ENCODE measurements at places on chromosomes 6 and 20.

- DNase-seq: no peak
Measured at GRCh38 chr20:57069442-57069841, 197.0 kb downstream of the BMP7 start.

DNA sequence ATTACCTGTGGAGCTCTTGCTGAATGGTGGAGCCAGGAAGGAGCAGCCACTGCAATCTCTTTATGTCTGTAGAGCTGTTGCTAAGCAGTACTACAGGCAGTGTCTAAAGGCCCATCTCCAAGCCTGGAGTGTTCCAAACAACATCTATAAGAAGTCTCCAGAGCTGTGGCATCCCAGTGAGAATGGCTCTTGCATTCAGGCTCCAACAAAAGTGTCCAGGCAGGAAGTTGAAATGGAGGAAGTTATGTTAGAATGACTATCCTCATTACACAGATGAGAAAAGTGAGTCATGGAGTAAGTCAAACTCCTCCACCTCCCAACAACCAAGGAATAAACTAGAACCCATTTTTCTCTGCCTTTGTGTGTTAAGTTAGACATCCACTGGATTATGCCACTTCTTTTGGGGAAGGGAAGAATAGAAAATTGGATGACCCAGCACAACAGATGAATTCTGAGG, 288.5 kb upstream of the STXBP5 start:
- no peak for DNase-seq

DNA sequence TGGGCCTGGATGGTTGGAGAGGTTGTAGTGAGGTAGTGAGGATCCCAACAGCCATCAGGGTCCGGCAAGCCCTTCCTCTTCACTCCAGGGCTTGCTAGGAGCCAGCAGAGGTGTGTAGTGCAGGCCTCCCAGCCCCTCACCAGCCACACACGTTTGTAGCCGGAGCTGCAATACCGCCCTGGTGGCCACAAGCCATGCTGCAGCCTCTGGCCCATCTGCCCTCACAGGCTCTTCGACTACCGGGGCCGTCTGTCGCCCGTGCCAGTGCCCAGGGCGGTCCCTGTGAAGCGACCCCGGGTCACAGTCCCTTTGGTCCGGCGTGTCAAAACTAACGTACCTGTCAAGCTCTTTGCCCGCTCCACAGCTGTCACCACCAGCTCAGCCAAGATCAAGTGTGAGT, 36.4 kb downstream of the EIF2S2 start:
- no peak for DNase-seq

DNA sequence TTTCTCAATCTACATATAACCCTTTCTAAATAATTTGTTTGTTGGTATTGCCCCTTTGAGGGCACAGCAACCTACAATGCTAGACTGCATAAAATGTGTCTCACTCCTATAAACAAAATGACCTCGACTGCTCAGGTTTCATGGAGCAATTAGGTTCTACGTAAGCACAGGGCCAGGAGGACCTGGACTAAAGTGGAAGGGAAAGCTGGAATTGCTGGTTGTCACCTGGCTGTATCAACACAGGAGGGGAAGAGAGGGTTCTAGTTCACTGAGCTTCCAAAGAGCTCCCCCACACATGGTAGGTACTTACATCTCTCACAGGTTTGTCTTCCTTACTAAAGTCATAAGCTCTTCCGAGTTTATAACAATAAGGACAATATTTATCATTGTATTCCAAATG, 51.0 kb downstream of the NCOA6 start:
- no peak for DNase-seq

GRCh38 chr20:57856658-57857057, 146.8 kb upstream of the PMEPA1 start:
- DNase-seq: peak; percentile 7

DNA sequence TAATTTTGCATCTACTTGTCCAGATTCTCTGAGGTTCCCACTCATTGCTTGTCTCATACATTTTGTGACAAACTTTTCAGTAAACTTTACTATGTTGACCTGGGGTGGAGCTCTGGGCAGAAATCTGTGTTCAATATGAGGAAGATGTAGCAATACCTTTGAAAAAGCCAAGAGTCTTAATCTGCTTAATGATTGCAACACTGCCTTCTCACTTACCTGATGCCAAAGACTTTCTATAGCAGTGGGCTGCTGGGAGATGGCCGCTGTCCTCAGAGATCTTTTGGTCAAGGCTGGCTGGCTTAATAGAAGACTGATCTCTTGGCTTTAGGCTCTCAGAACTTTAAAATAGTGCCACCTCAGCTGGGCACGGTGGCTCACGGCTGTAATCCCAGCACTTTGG, 70.1 kb upstream of the RBM24 start:
- no peak for DNase-seq

DNA sequence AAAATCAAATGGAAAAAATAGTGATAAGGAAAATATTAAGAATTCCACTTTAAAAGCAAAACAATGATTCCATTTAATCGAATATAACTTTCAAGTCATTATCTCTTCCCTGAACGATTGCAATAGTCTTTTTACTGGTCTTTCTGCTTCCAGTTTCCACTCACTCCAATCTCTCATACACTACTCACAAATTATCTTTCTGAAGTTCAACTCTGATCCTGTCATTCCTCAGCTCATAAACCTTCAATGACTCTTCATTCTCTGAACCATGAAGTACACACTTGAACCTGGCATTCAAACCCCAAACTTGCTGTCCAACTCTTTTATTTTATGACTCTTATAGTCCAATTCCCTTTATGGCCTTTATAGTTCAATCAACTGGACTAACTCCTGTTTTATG, 304.1 kb upstream of the TCF21 start:
- no peak for DNase-seq

- no peak for DNase-seq
Measured at GRCh38 chr6:83707829-83708545, 914 bp downstream of the SNAP91 start.

- no peak for DNase-seq
Measured at GRCh38 chr6:142787422-142787821, 157.6 kb downstream of the HIVEP2 start.

- no peak for DNase-seq
Measured at GRCh38 chr6:128252341-128253176, 267.8 kb downstream of the PTPRK start.

GRCh38 chr6:141744971-141745370, 387.8 kb upstream of the GJE1 start:
- DNase-seq: no peak

- DNase-seq: no peak
Measured at GRCh38 chr6:101716810-101717209, 323.3 kb downstream of the GRIK2 start.

DNA sequence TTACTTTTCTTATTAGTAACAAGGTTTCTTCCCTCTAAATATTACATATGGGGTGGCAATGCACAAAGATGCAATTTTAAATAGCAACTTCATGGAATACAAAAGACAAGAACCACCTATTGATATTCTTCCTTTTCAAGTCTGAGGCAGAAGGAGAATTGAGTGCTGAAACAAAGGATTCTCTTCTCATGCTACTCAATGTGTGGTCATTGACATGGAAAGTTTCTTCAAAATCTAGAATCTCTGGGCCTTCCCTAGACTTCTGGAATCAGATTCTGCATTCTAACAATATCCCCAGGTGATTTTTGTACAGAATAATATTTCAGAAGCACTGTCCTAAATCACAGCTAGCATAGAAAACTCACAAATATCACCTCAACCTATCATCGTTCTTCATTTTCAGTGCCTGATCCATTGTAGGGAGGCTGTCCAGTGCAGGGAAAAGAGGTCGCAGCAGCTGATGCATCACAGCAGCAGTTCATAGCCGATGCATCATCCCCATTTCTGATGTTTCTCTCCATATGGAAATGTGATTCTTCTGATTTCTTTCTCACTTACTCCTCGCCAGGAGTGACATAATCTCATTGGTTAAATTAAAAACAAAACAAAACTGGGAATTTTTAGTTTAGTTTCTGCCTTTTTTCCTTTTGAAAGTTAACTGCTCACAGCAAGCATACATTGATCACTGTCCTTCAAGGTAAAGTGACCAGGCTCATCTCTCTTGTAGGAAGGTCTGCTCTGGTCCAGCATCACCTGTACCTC, 139.5 kb upstream of the FAM83B start:
- DNase-seq: no peak

- DNase-seq: no peak
Measured at GRCh38 chr6:168376811-168377483, 57.4 kb upstream of the DACT2 start.

- no peak for DNase-seq
Measured at GRCh38 chr6:14858808-14859207, 387.1 kb upstream of the JARID2 start.

DNA sequence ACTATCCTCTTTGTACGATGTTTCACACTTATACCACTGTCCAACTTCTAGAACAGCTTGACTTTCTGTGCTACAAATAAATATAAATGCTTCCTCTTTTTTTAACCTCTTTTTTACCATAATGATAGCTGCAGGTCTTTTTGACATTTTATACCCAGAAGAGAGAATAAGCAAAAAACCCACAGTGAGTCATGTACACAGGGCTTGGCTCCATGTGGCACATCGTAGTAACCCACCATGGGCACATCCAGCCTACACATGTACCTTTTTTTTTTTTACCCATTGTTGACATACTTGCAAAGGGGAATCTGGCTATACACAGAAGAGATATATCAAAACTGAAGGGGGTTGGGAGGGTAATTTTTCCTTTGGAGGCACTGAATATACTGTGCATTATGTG, 59.5 kb upstream of the RSPO3 start:
- DNase-seq: no peak

DNA sequence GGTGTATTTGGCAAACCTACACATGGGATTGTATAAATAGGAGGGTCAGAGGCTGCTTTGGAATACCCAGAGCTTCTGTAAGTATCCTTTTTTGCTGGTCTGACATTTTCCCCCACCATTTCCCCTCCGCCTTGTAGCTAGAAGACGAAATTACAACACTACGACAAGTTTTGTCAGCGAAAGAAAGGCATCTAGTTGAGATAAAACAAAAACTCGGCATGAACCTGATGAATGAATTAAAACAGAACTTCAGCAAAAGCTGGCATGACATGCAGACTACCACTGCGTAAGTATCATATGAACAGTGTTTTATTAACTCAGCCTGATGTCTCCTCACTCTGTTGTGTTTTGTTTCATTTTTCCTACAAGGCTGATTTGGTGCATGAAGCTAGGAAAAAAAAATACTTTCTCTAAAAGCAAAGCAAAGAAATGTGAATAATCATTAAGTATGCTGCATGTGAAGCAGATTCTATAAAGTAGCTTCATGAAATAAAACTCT, 72.7 kb downstream of the HDDC2 start:
- no peak for DNase-seq

- no peak for DNase-seq
Measured at GRCh38 chr6:46983007-46983411, 59.1 kb downstream of the ADGRF1 start.

Data from osteocyte (in vitro differentiated cells).